ENCODE measurements at places on chromosomes 5 and 9. TPM values are rescaled to one million over a fixed set of nuclear protein-coding genes. Genes with fewer than 3 reads are reported as not detected.
A peak's percentile ranks its signal among the peaks of the same experiment; 100 is the strongest.

DNA sequence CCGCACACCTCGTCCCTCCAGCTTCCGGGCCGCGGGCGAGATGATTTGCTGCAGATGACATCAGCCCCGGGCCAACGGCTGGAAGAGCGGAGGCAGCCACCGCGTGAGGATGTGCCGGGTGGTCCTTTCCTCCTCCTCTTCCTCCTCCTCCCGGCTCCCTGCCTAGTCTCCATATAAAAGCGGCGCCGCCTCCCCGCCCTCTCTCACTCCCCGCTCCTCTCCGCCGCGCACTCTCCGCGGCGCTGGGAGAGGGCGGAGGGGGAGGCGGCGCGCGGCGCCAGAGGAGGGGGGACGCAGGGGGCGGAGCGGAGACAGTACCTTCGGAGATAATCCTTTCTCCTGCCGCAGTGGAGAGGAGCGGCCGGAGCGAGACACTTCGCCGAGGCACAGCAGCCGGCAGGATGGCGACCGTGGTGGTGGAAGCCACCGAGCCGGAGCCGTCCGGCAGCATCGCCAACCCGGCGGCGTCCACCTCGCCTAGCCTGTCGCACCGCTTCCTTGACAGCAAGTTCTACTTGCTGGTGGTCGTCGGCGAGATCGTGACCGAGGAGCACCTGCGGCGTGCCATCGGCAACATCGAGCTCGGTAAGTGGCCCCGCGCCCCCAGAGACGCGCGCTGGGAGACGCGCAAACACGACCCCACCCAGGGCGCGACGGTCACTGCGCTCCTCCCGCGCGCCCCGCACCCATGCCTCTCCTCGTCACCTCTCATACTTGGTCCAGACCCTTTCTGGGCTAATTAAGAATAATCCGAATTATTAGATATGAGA, at the start of gene MAP1B:
Gene MAP1B, plus strand, starts transcription at position 345 of the 770 bp plus-strand sequence. Its CDS starts 57 bp downstream, at position 402.
- DNase-seq, result peak; percentile 33

DNA sequence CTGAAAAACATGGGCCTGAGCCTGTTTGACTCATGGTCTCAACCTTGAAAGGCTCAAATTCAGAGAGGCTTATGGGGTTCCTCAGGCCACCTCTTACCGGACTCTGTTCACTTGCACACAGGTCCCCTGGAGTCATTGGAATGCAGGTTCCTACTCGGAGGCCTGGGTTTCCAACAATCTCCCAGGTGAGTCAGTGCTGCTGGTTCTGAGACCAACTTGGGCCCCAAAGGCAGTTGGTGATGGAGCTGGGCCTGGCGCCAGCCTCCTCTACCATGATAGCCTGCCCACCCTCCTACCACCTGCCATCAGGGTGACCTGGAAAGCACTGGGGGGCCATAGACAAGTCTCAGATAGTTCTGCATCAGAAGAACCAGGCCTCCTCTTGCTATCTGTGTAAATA, 188.4 kb downstream of the RGS3 start:
- DNase-seq, result peak; percentile 5

GRCh38 chr9:96399325-96399633, 15.8 kb upstream of the SLC35D2 start:
- no peak for DNase-seq

- DNase-seq, result no peak
Measured at GRCh38 chr9:99555792-99556191, 265.9 kb upstream of the NR4A3 start.

- peak; percentile 72 for DNase-seq
Measured at GRCh38 chr5:16701134-16702099, 84.6 kb upstream of the RETREG1 start.

GRCh38 chr5:116681334-116682013, 106.9 kb upstream of the SEMA6A start:
- no peak for DNase-seq

DNA sequence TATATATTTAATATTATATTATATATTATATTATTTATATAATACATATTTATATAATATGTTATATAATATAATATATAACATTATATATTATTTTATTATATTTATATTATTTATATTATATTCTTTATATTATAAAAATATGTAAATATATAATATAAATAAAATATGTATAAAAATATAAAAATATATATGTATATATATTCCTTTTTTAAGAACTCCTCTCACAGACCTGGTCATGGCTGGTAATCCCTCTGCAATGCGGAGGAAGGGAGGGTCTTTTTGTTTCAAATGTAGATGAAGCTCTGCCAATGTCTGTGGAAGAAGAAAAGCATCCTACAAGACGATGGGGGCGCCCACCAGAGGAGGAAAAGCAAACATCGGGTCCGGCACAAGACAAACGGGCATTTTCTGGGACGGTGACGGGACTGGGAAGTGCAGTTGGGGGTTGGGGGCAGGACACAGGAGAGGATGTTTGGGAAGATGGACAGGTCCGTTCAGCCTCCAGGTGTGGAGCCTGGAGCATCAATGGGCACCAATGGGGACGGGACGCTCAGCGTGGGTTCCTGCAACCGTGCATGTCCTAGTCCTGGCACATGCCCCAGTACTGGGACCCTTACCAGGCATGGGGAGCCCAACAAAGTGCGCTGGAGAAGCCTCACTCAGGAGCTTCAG, 194.0 kb downstream of the IRX1 start:
- no peak for DNase-seq

Gene SPAG8
- 3.1 TPM for polyA plus RNA-seq

- no peak for DNase-seq
Measured at GRCh38 chr9:130707225-130707976, 13.8 kb downstream of the EXOSC2 start.

Gene GARIN3
- polyA plus RNA-seq, result not detected

DNA sequence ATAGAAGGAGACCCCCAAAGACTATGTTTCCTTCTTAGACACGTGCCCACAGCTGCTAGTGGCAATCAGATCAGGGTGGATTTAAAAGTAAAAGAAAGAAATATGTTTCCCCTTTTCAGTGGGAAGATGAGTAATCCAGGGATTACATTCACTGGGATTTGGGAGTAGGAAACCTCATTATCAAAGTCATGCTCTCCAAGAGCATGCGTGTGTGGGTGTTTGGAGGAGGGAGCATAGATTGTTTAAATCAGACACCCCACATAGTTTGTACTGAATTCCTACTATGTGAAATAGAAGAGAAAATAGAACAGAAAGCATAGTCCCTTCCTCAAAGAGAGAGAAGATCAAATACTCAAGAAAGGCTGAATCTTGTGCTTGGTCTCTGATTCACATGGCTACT, 65.5 kb upstream of the TBCA start:
- DNase-seq, result no peak

- DNase-seq, result no peak
Measured at GRCh38 chr9:26358836-26359235, 533.8 kb downstream of the CAAP1 start.

Gene LCN9
- polyA plus RNA-seq, result not detected

GRCh38 chr9:7336356-7337065, 463.1 kb downstream of the DMAC1 start:
- no peak for DNase-seq

- DNase-seq, result peak; percentile 60
Measured at GRCh38 chr5:127313847-127314473, 23.4 kb downstream of the MEGF10 start.

DNA sequence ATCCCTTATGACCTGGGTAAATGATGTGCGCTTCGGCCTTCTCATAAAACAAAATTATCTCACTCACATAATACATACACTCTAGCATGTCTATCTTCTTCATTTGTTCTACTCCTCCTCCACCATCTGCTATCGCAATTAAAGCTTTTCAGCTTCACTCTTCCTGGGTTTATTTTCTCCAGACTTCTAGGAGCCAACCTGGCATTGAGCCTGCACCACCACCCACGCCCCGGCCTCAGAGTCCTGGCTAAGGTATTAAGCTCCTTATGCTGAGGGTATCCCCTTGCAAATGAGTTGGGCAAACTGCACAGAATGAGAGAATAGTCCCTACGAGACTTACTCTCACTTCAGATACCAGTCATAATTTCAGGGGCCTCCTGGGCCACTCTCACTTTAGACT, 236.1 kb upstream of the CDH12 start:
- no peak for DNase-seq

GRCh38 chr9:120571443-120572257, 8.3 kb downstream of the CDK5RAP2 start:
- peak; percentile 67 for DNase-seq

DNA sequence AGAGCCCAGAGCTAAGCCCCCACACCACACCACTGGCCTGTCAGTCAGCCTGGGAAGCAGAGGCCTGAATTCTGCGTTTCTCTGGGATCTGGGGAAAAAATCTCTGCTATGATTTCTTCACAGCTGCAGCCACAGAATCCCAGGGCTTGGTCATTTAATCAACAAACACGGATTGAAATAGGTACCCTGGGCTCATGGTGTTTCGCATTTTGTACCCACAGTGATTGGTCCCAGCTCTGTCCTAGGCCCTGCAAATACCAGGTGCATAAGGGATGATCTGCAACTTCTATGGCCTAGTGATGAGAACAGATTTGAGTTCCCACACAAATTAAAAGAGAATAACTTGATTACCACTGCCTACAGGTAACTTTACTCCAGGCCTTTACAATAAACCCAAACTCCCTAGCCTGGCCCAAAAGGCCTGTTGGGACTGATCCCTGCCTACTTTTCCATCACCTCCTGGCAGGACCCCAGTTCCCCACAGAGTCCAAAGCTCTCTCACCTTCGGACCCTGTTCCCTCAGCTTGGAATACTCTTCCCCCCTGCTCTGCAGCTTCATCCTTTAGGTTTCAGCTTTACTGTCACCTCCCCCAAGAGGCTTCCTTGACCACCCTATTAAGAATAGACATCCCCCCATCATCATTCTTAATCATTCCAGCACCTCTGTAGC, 14.7 kb upstream of the SAP30L start:
- DNase-seq, result no peak

DNA sequence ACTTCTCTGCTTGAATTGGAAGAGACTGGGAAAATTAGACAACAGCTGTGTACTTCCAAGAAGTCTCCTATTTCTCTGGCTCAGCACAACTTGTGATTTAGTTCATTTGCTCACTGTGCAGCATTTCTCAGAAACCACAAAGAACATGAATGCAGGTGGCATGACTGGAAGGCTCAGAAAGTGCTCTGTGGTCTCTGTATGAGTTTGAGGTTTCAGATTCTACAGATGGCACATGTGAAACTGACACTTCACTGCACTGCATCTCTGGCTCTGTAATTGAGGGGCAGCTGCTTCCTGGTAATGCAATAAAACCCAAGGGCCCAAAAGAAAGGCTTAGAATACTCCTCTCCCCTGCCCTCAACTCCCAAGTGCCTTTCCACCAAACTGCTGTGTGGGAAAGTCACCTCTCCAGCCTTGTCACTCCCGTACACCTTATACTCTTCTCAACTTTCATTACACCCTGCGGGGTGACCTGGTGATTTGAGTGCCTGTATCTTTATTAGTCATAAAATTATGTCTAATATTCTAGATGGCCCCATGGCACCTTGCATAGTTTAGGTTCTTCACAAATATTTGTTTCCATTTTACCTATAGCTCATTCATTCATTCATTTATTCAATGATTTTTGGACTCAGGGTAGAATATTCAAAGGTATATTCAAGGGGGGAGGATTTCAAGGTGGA, 82.5 kb downstream of the ESM1 start:
- DNase-seq, result no peak

All from pancreas (tissue), 10 donors.